ENCODE measurements at places on chromosomes 1 and 21.

DNA sequence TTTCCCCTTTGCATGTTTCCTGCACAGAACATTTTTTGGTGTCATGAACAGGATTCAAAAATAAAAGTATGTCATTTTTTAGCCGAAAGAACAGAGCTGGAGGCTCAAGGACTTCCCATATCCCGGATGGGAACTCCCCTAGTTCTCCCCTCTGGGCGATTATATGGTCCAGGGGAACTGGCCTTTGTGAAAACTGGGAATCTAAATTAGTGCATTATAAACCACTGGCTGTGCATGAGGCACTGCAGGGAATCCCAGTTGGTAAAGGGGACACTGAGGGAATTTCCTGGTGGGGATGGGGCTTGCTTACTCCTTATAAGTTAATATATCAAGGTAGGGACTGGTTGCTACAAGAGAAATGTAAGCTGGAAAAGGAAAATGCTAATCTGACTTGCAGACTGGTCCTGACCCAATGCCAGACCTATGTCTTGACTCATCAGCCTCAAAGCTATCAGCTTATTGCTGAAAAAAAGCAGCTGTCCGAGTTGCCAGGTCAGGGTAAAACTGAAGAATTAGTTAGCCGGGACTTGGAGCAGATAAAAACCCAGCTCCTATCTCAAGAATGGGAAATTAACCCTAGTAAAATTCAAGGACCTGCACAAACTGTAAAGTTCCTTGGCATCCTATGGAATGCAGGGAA lies 122.6 kb downstream of the FCRL5 start:
- no peak for DNase-seq

GRCh38 chr1:244319283-244320132 lies 132.2 kb downstream of the ADSS2 start:
- no peak for DNase-seq

- no peak for DNase-seq
Observed at GRCh38 chr1:183886853-183887252, 81.9 kb downstream of the RGL1 start.

- DNase-seq, result no peak
Observed at GRCh38 chr1:228469413-228470162, 17.6 kb upstream of the RNF187 start.

DNA sequence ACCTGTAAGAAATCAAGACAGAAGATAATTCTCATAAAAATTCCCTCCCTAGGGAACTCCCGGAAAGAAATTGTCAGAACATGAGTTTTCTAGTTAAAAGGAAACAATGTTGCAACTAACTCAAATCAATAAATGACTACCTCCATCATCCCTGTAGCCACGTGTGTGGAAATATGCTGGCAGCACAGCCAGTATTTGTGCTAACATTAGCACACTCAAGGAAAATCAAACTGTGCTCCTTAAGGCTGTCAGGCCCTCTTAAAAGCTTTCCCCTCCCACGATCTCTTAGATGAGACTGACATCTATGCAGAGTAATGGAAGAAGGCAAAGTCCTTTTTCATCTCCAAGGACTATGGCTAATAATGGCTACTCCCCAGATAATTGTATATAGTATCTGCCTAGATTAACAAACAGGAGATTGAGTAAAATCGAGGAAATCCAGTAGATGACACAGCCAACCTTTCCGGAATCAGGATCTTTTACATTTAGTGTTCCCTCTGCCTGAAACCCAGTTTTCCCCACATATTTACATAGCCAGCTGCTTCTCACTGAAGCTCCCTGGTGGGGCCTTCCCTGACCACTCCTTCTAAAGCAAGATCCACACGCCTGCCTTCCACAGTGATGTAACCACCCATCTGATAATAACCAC lies 50.9 kb upstream of the NR5A2 start:
- no peak for DNase-seq

DNA sequence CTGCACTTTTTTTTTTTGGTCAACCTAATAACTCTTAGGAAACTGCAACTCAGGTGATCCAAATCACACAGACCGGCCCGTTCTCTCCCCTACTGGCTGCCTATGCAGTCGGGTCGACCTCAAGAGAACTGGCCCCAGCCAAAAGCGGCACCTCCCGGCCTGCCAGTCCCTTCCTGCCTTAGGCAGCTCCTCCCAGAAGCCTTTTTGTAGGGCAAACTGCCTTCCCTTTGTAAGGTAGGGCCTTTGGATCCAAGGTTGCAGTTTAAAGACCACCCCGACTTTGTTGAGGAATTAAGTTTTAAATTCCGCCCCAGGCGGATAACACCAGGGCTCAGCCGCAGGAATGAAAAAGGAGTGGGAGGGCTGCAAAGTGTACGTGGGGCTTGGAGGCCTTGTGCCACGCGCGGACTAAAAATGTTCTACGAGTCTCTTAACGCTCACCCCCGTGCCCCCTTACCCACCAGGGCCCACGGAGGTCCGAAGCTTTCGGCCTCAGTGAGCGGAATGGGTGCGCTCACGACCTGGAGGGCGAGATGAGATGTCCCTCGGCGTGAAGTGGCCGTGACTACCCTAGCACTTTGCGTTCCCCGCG lies 642 bp upstream of the ST3GAL3 start:
- no peak for DNase-seq

DNA sequence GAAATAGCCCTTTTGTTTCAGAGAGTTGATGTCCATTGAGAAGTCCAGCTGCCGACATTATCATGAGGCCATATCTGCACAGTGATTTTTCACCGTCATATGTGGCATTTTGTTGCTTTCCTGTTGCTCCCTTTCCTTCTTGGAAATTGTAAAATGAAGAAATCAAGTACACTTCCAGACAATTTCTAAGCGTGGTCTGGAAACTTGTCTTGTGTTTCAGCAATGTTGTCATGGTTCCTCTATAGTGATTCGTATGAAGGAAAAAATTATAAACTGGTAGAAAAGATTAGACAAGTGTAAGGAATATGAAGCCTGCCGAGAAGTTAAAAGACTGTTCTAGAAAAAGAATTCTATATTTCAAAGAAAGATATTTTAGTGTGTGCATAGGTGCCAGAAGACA lies 17.7 kb downstream of the NTNG1 start:
- DNase-seq, result no peak

GRCh38 chr1:59570524-59570923 lies 244.2 kb upstream of the HOOK1 start:
- no peak for DNase-seq

DNA sequence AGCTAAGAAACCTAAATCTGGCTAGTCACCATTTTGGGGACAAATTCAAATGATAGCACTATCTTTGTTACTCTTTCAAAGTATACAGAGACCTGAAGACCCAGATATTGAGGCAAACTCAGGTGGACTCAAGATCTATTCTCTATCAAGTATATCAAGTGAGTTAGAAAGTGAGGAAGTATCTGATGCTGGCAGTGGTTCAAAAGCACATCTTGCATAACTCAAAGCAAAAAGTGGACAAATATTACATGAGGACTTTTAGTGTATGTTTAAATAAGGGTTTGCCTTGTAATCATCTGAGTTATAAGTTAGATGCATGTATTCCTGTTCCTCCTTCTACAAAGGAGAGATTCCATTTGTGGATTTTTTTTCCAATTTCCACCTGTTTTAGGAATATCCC lies 338.4 kb downstream of the DISC1 start:
- no peak for DNase-seq

- no peak for DNase-seq
Observed at GRCh38 chr1:203196371-203196770, 9.9 kb upstream of the CHI3L1 start.

DNA sequence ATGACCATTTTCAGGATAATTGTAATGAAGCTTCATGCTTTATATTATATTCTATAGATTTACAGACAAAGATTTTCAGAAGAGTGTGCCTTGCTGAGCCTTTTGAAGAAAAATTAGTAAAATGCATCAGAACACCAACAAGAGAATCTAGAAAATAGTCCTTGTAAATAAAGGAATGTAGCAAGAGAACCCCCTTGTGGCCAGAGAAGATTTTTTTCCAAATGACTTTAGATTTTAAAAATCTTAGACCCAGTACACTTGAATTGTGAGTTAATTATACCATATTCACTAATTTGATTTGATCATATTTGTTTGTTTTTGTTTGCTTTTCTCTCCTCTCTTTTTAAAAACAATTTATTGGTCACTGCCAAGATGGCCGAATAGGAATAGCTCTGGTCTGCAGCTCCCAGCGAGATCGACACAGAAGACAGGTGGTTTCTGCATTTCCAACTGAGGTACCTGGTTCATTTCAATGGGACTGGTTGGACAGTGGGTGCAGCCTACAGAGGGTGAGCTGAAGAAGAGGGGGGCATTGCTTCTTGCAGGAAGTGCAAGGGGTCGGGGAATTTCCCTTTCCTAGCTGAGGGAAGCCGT lies 12.8 kb upstream of the IFI44L start:
- DNase-seq, result peak; percentile 11

DNA sequence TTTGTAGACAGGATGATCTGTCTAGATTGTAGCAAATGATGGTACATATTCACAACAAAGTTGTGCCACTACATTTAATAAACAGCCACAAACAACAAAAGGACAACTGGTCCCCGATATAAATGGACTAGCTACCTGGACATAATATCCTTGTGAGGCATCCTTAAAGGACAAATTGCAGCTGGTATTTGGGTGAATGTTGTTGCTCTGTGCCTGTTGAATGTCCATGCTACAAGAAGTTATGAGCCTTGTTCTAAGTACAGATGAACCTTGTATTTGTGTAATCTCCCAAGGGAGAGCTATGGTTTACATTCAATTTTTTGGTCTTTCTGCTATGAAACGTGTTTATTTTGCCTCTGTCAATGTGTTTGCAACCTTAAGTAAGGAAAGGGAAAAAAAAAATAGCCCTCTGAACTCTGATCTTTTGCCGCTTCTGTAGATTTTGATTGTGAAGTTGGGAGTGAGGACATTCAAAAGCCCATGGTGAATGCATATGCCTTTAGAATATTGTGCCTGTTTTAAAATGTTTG lies 26.5 kb downstream of the SFT2D2 start:
- no peak for DNase-seq

All from HFF-Myc (cell line).